B cell (primary cell): ENCODE measurements at places on chromosomes 11 and 22.
A peak's percentile ranks its signal among the peaks of the same experiment; 100 is the strongest.

DNA sequence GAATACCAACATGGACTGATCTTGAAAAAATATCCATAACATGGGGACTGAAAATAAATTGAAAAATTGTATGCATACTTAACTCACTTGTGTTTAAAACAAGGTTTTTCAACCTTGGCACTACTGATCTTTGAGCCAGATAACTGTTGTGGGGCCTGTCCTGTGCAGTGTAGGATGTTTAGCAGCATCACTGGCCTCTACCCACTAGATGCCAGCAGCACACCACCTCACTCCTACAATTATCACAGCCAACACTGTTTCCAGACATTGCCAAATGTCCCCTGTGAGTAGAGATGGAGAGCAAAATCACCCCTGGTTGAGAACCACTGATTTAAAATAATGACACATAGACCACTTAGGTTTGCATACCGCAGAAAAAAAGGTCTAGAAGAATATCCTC, 45.0 kb upstream of the SLC1A2 start:
- H3K4me3 ChIP-seq, result no peak overlapping the region
- no peak overlapping the region for H3K27ac ChIP-seq
- no peaks in the 10 kb centered on the region for H3K4me1 ChIP-seq

DNA sequence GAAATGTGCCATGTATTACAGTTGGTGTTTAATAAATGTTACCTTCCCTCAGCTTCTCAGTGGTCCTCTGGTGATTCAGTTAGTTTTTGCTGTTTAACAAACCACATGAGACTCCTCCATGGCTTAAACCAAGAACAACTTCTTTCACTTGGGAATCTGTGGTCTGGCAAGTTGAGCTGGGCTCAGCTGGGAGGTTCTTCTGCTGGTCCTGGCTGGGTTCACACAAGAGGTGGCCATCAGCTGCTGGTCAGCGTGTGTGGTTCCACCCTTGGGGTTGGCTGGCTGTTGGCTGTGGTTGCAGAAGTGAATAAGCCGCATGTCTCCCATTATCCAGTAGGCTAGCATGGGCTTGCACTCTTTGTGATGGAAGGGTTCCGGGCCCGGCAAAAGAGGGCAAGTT, 160.5 kb downstream of the MIAT start:
- H3K36me3 ChIP-seq, result no peaks in the 10 kb centered on the region
- no peak overlapping the region for H3K27ac ChIP-seq
- H3K27me3 ChIP-seq, result no peaks in the 10 kb centered on the region

DNA sequence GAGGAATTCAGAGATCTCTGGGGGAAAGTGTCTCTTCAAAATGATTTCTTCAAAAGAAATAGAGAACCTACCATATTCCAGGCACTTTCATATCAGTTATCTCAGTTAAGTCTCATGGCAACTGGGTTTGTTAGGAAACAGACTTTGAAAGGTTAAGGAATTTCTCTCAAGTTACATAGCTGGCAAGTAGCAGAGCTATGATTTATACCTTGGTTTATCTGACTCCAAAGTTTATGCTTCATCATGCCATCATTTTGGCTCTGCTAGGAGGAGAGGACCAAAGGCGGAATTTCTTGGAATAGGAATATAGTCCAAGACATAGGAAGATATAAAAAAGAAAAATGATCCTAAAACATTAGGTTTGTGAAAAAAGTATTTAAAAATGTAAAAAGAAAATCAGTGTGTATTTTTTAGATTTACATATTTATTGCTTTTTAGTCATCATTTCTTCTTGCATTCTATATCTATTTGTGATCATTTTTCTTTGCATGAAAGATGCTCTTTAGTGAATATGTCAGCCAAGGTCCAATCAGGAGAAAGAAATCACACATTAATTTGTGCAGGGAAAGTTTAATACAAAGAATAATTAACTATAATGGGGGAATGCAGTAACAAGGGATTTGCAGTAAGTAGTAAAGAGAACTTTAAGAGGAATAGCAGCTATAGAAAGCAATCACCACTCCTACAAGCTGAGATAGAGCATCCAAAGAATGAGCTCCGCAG, 199.1 kb upstream of the ZBED5 start:
- no peaks in the 10 kb centered on the region for H3K36me3 ChIP-seq
- H3K27me3 ChIP-seq, result no peaks in the 10 kb centered on the region
- H3K27ac ChIP-seq, result no peak overlapping the region
- H3K4me3 ChIP-seq, result no peak overlapping the region
- no peak for DNase-seq

DNA sequence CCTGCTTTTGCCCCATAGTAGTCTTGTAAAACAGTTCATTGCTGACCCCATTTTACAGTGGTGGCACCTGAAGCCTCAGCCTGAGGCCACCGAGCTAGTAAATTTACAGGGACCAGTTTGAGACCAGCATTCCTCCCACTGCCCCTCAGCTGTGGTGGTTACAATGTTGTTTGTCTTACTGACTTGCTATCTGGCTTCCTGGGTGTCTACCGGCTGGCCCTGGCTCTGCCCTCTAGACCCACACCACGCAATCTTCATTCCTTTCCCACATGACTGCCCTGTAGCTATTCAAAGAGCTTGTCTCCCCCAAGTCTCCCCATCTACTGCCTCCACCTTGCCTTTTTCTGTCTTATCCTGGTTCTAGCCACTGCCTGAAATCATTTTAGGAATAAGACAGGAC, 20.8 kb downstream of the PIK3IP1 start:
- H3K27ac ChIP-seq, result no peak overlapping the region
- no peaks in the 10 kb centered on the region for H3K27me3 ChIP-seq
- H3K36me3 ChIP-seq, result no peaks in the 10 kb centered on the region
- no peak for DNase-seq
- H3K4me3 ChIP-seq, result no peak overlapping the region

DNA sequence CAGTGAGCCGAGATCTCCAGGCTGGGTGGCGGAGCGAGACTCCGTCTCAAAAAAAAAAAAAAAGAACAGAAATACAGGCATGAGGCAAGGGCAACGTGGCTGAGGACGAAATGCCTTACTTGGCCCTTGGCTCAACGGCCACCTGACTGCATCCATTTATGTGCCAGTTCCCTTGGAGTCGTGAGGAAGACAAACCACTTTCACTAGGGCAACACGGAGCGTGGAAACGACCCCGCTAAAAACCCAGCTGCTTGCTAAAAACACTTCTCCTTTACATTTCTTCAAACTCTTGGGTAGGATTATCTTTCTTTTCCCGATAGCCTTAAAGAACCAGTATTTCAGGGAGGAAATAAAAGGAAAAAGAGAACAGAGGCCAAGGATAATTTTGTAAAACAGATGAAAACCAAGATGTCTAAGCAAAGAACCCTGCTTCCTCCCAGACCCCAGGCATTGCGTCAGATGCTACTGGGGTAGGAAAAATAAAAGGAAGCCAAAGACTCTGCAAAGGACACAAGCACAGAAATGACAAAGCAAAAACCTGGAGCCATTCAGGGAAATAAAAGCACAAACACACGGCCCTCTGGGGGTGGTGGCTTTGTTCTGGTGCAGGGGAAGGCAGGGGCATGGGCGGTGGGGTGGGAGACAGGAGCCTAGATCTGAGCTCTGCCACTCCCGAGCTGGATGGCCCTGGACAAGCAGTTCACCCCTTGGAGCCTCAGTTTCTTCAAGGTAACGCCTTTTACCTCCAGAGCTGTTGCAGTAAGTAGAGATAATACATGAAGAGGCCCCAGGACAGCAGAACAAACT, 37.0 kb downstream of the PC start:
- no peaks in the 10 kb centered on the region for H3K36me3 ChIP-seq
- H3K4me3 ChIP-seq, result no peak overlapping the region
- no peaks in the 10 kb centered on the region for H3K4me1 ChIP-seq
- no peaks in the 10 kb centered on the region for H3K27me3 ChIP-seq
- DNase-seq, result no peak
- no peak overlapping the region for H3K27ac ChIP-seq

DNA sequence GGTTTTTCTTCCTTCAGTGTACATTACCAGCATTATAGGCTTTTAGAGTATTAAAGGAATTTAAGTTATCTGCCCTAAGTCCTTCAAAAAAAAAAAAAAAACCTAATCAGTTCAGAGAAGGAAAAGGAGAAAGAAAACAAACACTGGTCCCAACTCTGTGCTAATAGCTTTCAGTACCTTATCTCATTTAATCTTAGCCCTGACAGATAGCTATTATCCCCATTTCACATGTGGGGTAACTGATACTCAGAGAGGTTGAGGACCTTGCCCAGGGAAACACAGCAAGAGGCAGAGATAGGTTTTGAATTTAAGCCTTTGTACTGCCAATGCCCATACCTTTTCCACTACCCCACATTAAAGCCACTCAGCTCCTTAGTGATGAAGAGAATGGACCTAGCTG, 43.4 kb downstream of the FAT3 start:
- H3K4me3 ChIP-seq, result no peak overlapping the region
- no peaks in the 10 kb centered on the region for H3K4me1 ChIP-seq
- no peaks in the 10 kb centered on the region for H3K27me3 ChIP-seq
- DNase-seq, result no peak
- H3K27ac ChIP-seq, result no peak overlapping the region

DNA sequence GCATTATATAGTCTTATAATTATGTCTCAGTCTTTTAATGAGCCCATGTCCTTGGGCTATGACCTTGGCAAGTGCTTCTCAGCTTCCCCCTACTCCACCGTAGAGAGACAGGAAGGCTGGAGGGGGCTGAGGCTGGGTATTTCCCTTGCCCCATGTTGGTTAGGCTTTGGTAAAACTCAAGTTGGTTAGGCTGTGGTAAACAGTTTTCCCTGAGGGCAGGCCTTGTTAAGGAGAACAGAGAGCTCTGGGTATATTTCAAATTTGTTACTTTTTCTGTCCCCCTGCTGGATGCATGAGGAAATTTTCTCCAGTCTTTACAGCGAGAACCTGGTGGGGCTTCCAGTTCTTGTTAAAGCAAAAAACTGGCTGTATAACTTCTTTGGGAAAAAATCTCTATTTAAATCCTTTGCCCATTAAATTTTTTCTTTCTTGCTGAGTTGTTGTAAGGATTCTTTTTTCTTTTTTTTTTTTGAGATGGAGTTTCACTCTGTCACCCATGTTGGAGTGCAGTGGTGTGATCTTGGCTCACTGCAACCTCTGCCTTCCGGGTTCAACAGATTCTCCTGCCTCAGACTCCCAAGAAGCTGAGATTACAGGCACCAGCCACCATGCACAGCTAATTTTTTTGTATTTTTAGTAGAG, 12.2 kb upstream of the DCHS1 start:
- DNase-seq, result peak; percentile 70
- H3K4me3 ChIP-seq, result no peak overlapping the region
- no peak overlapping the region for H3K27ac ChIP-seq
- peaks cover 5% of the 10 kb centered on the region for H3K4me1 ChIP-seq
- no peaks in the 10 kb centered on the region for H3K36me3 ChIP-seq
- H3K27me3 ChIP-seq, result no peaks in the 10 kb centered on the region

- H3K27me3 ChIP-seq, result no peaks in the 10 kb centered on the region
- no peak overlapping the region for H3K27ac ChIP-seq
- no peak overlapping the region for H3K4me3 ChIP-seq
- no peaks in the 10 kb centered on the region for H3K36me3 ChIP-seq
These were observed 202.1 kb downstream of the ADAMTS15 start for GRCh38 chr11:130650456-130651030.

- peaks cover 43% of the 10 kb centered on the region for H3K36me3 ChIP-seq
- H3K4me1 ChIP-seq, result no peaks in the 10 kb centered on the region
- H3K27me3 ChIP-seq, result no peaks in the 10 kb centered on the region
These were observed 56.2 kb downstream of the TNRC6B start for GRCh38 chr22:40233886-40234285.

DNA sequence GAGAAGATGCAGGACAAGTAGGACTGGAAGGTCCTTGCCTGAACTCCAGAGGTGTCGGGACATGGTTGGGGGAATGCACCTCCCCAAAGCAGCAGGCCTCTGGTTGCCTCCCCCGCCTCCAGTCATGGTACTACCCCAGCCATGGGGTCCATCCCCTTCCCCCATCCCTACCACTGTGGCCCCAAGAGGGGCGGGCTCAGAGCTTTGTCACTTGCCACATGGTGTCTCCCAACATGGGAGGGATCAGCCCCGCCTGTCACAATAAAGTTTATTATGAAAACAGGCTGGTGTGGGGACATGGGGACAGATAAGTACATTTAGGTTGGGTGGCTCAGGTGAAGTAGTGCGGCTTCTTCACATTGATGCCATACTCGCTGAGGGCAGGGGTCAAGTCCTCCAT, 1.4 kb downstream of the TAF10 start:
- no peak overlapping the region for H3K4me3 ChIP-seq
- H3K4me1 ChIP-seq, result peaks cover 46% of the 10 kb centered on the region
- H3K27me3 ChIP-seq, result no peaks in the 10 kb centered on the region
- no peak for DNase-seq
- H3K36me3 ChIP-seq, result peaks cover 2% of the 10 kb centered on the region

- H3K36me3 ChIP-seq, result no peaks in the 10 kb centered on the region
- no peak for DNase-seq
- H3K4me1 ChIP-seq, result peaks cover 11% of the 10 kb centered on the region
- H3K4me3 ChIP-seq, result no peak overlapping the region
- H3K27ac ChIP-seq, result no peak overlapping the region
These were observed 47.7 kb upstream of the EMID1 start for GRCh38 chr22:29157759-29158535.

DNA sequence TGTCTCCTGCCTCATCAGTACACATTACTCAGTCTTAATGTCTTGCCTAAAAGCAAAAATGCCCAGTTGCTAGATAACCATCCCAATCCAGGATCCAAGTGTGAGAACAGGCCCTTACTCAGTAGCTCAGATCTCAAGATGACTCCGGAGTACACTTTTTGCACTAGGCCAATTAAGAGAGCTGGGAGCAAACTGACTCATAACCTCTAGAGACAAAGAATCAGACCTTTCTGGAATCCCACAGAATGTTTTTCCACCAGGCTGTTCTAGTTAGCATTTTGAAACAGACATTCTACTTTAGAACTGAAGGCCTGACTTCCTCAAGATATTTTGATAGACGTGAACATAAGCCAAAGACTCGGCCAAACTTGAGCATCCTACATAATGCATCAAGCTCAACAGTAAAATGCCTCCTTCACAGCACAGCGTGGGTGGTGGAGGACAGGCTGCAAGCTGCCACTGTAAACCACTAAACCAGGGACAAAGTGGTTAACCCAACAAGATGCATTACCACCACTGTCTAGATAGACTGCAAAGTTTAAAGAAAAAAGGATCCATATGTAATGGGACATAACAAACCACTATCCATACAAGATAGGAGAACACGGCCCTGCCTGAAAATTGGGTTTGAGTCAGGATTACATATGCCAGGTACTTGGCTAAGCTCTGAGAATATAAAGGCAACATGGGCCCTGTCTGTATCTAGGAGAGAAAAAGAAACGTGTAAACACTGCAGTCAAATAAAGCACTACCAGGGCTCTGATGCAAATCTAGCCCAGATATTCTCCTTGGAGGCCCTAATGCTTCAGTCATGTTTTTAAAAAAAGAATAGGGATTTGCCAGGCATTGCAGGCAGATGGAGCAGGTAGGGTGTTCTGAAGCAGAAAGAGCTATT, 48.3 kb downstream of the MYH9 start:
- no peaks in the 10 kb centered on the region for H3K27me3 ChIP-seq
- H3K4me1 ChIP-seq, result peaks cover 43% of the 10 kb centered on the region
- H3K36me3 ChIP-seq, result peaks cover 12% of the 10 kb centered on the region

- no peak for DNase-seq
- no peaks in the 10 kb centered on the region for H3K36me3 ChIP-seq
- H3K27me3 ChIP-seq, result no peaks in the 10 kb centered on the region
- peaks cover 15% of the 10 kb centered on the region for H3K4me1 ChIP-seq
- H3K27ac ChIP-seq, result no peak overlapping the region
- no peak overlapping the region for H3K4me3 ChIP-seq
These were observed 46.2 kb downstream of the FAM83F start for GRCh38 chr22:40040927-40041326.
